ENCODE measurements at places on chromosomes 2 and 18. TPM values are rescaled to one million over a fixed set of nuclear protein-coding genes. Genes with fewer than 3 reads are reported as not detected.

The PLCL1 gene
- 3.3 TPM for total RNA-seq

The EMILIN2 gene
- 12.2 TPM for total RNA-seq

The SLC23A3 gene
- 0.95 TPM for total RNA-seq

The SCG2 gene
- total RNA-seq: not detected

The MBD2 gene
- total RNA-seq: 102 TPM

The CNDP1 gene
- not detected for total RNA-seq

The DHRS9 gene
- 2.0 TPM for total RNA-seq

The HK2 gene
- total RNA-seq: 37.9 TPM

The INPP5D gene
- total RNA-seq: 51.0 TPM

The SPIRE1 gene
- total RNA-seq: 1.3 TPM

The C2orf42 gene
- 19.2 TPM for total RNA-seq

The FAM237A gene
- total RNA-seq: not detected
